ENCODE measurements at places on chromosomes 2 and 18.

DNA sequence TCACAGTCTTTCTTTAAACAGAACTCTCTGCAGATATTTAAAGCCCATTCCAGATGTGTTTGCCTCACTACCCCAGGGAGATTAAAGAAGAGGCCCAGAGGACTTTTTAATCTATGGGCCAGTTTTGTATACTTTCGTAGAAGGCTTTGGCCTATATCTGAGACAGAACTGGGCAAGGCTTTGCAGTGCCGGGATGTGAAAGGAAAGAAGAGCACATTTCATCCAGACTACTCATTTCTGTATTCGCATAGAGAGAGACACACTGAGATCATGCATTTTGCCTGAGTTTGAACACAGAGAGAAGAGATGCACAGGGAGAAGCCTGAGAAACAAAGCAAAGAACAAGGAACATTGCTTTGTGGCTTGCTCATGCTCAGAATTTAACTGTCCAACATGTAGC is 54.9 kb upstream of the SLC5A7 start:
- DNase-seq: no peak

GRCh38 chr2:72719416-72719815 is 106.4 kb downstream of the EXOC6B start:
- no peak for DNase-seq

DNA sequence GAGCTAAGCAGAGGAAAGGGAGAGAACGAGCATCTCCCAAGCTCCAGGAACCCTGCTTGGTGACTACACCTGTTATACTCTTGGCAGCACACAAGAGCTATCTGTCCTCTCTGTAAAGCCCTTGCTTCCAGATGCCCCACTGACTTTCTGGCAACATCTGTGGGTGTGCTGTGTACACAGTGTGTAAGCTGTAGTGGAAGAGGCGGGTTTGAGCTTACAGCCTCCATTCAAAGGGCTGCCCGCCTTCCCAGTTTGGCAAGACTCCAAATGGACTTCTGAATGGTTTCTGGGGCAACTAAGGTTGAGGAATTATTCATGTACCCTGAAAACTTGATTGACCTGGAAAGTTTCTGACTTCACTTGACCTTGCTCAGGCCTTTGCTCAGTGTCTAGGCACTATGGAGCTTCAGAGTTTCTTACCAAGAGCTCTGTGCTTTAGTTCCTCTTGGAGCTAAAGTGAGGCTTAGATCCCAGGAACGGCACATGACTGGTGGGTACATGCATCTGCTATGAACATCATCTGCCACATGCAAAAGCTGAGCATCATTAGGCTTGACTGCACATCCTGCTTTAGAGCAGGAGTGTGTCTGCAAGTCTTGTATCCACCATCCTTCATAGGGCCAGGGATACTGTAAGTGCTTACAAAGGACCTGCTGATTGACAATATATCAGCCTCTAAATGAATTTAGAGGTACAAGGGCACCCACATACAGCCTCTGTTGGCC is 290.9 kb upstream of the SIX2 start:
- peak; percentile 79 for DNase-seq

DNA sequence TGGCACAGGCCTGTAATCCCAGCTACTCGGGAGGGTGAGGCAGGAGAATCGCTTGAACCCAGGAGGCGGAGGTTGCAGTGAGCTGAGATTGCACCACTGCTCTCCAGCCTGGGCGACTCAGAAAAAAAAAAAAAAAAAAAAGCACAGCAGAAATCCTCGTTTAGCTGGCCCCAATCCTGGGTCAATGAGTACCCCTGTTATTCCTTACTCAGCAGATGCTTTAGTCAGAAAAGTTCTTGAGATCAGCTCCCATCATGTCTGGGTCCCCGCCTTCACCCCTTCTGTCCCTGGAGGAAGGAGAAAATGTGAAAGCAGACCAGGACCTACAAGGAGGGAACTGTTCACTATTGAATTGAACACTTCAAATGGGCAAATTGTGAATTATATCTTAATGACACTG is 16.4 kb upstream of the KCNG3 start:
- DNase-seq: no peak

- DNase-seq: no peak
Observed at GRCh38 chr2:102171946-102172345, 14.9 kb upstream of the IL1RL2 start.

DNA sequence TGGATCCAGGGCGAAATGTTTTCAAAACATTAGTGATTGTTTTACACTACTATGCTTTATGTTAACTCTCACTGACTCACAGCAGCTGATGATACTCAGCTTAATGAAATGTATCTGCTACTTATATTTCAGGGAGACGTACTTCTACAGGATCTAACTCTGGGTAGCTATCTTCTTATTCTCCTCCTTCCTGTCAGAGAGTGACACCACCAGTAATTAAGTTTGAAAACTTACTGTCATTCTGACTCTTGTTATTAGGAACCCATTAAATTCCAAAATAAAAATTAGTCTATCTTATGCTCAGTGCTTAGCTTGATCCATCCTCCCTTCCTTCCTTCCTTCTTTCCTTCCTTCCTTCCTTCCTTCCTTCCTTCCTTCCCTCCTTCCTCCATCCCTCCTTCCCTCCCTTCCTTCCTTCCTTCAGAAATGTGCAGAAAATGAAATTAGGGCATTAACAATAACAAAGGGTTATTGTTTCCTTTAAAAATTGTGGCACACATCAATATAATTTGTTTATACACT is 441.1 kb downstream of the MEIS1 start:
- no peak for DNase-seq

DNA sequence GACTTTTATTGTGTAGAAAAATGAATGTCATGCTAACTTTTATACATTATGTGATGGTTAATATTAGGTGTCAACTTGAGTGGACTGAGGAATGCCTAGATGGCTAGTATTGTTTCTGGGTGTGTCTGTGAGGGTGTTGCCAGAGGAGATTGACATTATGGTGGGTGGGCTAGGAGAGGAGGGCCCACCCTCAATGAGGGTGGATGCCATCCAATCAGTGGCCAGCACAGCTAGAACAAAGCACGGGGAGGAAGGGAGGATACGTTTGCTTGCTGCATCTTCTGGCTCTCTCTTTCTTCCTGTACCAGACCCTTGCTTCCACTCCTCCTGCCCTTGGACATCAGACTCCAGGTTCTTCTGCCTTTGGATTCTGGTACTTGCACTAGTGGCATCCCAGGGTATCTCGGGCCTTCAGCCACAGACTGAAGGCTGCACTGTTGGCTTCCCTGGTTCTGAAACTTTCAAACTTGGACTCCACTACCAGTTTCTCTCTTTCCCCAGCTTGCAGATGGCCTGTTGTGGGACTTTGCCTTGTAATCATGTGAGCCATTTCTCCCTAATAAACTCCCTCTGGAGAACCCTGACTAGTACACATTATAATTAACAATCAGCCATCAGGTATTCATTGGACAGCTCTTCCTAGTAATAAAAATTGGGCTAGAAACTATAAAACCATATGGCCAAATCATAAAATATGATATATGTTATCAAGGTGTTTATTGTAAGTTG is 31.7 kb upstream of the ZCCHC2 start:
- DNase-seq: no peak

DNA sequence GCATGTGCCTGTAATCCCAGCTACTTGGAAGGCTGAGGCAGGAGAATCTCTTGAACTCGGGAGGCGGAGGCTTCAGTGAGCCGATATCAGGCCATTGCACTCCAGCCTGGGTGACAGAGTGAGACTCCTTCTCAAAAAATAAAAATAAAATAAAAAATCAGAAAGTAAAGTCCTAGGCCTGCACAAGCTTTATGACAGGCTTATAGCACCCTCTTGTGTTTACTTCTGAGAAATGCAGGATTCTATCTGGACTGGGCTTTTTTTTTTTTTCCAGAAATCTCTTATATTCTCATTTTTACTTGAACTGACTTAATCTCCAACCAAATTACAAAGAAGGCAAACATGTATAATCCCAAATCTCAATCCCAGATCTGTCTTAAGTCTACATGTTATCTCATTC is 26.1 kb upstream of the REG3G start:
- no peak for DNase-seq

DNA sequence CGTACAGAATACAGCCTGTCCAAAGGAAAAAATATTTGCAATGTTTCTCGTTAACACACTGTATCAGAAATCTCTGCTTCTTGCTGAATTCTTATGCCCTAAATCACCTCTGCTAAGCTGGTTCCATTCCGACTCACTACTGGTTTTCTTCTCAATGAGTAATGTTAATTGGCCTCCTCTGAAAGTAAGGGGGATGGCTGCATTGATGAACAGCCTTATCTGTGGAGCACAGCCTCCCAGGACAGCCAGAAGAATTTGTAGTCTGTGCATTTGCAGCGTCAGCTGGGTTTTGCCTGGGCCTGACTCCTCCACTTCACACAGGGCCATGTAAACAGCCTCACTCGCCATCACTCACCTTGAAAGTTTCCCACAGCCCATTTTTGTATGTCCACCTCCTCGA is 127.7 kb downstream of the RNF152 start:
- no peak for DNase-seq

DNA sequence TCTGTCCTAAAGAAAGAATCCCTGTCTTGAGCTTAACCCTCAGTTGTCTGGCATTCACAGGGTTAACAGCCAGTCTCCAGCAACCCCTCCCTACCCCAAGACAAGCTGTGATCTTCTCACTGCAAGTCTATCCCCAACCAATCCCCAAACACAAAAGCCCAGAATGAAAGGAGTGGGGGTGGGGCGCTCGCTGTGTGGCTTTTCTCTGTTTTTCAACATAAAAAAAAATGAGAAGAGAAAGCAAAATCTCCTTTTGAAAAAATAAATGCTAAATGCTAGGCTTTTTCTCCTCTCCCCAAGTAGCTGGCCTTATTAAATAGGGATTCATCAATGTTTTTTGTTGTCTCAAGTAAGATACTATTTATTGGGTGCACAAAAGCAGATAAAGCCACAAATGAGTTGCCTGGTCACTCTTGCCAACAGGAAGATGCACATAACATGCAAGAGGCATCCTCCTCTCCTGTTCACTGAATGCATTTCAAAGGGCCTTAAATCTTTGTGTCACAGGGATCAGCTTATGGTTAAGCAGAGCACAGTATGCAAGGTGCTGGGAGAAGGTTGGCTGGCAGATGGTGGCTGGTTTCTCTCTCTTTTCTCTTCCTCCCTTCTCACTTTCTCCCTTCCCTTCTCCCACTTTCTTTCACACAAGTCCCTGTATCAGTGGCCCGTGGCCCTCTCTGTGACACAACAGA is 225.6 kb downstream of the CMPK2 start:
- no peak for DNase-seq

DNA sequence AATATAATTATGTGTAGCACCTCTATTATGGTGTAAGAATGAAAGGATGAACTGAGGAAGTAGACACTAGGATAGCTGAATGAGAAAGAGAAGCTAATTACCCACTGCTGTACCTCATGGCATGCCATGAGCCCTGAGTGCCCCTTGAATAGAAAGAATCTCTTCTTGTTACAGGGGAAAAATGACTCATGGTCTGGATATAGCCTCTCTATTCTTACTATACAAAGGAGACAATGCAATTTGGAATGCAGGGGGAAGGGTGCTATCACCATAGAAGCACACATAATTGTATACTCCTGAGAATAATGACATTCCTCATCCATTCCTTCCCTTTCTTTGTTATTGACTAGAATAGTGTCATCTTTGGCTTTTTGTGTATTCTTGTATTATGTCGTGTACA is 385.2 kb downstream of the CDH7 start:
- no peak for DNase-seq

DNA sequence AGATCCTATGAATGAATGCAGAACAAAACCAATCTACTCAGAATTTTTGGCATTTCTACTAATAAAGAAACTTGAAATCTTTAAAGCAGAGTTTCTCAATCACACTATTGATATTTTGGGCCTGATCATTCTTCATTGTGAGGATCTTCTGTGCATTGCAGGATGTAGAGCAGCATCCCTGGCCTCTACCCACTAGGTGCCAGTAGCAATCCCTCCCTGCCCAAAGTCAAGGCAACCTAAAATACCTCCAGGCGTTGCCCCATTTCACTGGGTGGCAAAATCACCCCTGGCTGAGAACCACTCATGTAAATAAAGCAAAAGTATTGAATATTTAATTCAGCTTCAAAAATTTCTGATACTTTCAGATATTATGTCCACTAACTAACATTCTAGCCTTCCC is 213.0 kb downstream of the SP3 start:
- DNase-seq: no peak

- DNase-seq: no peak
Observed at GRCh38 chr18:14943486-14943885, 195.5 kb downstream of the ANKRD30B start.

DNA sequence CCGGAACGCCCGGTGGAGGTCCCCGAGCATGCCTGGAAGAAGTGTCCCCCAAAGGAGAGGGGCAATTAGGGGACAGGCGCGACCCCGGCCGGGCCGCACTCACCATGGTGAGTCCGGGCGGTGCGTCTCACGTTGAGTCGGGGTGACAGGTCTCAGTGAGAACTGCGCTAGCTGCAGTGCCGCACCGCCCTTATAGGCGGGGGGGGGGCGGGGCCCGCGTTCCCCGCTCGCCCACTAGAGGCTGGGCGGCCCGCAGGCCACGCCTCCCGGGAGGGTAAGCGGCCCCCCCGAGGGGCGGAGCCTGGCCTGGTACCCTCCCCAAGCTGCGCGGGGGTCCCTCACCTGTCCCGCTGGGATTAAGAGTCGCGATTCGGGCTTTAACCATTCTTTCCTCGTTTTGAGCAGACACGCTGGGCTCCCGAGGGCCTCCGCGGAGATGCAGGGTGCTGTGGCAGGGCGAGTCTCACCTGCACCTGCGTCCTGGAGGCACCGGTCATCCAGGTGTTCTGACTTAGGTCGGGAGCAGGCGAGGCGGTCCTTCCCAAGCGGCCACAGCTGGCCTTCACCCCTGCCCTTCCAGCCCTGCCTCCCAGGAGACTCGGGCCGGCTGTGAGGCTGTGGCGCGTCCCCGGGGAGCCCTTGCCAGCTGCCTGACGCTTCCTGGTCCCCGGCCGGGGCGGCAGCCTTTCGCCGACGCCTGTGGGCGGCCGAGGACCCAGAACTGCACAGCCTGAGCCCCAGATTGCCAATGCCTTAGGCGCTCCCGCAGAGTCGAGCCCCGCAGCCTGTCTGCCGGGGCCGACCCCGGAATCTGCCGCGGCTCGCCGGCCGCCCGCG is at the start of gene TUBA4A:
TSS of gene TUBA4A (minus strand) at position 166 of the 837 bp plus-strand sequence. CDS start at position 106, 60 bp downstream.
- DNase-seq: peak; percentile 55

DNA sequence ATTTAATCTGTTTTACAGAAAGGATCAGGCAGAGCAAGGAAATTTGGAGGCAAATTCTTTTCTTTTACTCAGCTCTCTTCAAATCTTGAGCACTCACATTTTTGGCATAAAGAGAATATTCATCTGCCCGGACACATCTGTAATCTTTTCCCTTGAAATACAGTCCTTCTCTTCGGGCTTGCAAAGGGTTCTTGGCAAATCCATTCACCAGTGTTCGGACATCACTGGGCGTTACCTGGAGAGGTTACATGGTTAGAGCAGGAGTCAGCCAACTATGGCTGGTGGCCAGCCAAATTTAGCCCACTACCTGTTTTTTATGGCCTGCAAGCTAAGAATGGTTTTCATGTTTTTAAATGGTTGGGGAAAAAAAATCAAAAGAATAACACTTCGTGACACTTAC is 2.1 kb downstream of the PFN4 start:
- DNase-seq: no peak

GRCh38 chr2:14428056-14428455 is 204.5 kb upstream of the LRATD1 start:
- DNase-seq: no peak

GRCh38 chr2:23720705-23721453 is 206.0 kb downstream of the ATAD2B start:
- DNase-seq: no peak

GRCh38 chr2:72892506-72893173 is 5.4 kb downstream of the SPR start:
- DNase-seq: peak; percentile 58

GRCh38 chr2:167451496-167452289 is 563.4 kb downstream of the XIRP2 start:
- DNase-seq: no peak

- DNase-seq: no peak
Observed at GRCh38 chr2:31944828-31945571, 65.8 kb downstream of the MEMO1 start.

All from NCI-H1105 (cell line).